LHCN-M2 (cell line): ENCODE measurements at places on chromosomes 2 and 18.

DNA sequence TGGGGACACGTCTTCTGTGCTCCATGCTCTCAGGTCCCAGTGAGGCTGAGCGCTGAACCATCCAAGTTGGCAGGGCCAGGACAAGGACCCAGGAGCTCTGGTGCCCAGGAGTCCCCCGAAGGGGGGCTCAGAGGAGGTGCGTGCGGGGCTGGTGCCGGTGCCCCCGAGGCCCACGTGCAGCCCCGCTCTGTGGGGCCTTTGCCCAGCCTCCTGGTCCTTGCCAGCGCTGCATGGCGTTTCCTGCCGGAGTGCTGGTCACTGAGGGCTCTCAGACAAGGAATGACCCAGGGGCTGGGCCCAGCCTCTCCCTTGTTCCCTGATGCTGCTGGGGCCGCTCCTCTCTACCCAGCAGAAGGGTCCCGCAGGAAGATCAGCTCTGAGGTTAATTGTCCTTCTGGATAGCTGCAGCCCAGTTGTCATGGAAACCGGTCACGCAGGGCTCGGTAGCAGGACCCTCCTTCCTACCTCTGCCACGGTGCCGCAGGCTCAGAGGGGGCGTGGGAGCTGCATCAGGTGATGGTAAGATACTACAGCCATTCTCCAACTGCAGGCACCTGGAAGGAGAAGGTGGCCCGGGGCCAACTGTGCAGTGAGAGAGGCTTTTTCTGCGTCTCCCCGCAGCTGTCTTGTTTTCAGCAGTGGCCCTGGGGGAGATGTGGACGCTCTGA lies 64.5 kb downstream of the RRM2 start:
- DNase-seq = no peak

DNA sequence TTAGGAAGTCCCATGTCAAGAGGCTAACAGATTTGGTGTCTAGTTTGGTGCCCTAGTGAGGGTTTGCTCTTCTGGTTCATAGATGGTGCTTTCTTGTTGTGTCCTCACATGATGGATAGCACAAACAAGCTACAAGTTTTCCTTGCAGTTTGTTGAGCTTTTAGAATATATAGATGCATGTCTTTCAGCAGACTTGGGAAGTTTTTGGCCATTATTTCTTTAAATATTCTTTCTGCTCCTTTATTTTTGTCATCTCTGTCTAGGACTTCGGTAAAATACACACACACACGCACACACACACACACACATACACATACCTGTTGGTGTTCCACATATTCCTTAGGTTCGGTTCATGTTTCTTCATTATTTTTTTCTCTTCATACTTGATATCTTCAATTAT lies 81.5 kb upstream of the TEX51 start:
- no peak for DNase-seq

DNA sequence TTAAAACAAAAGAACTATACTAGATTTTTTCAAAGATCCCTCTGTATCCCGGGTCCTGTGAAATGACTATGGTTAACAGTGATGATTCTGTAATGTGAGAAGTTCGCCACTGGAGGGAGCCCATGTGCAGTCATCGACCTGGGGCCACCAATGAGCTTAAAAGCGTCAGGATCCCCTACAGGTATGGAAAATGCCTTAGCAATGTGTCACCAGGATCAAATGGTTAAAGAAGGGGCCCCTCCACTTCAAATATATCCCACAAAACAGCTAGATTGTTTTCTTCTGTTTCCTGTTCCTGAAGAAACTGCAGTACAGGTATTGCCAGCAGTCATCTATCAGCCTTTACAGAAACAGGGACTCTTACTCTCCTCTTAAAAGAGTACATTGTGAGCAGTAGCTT lies 15.3 kb downstream of the CHRNA1 start:
- DNase-seq = peak; percentile 57

DNA sequence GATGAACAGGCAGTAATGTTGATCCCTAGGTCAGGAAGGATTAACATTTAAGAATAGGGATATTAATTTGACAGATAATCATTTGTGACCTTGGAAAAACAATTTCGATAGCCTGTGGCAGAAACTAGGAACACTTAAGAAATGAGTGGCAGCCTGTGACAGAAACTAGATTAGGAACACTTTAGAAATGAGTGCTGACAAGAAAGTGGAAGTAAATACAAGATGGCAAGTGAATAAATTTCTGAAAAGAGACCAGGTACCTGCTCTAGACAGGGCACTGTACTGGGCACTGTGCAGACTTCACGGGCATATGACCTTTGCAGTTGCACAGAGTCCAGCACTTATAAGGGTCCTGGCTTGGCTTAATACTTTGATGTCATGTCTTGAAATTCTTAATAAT lies 5.5 kb upstream of the HNRNPA3 start:
- no peak for DNase-seq

GRCh38 chr2:95231723-95232122 lies 24.4 kb downstream of the ZNF892 start:
- DNase-seq = peak; percentile 92

- no peak for DNase-seq
These were observed 105.3 kb upstream of the ACVR2A start for GRCh38 chr2:147739508-147739907.

DNA sequence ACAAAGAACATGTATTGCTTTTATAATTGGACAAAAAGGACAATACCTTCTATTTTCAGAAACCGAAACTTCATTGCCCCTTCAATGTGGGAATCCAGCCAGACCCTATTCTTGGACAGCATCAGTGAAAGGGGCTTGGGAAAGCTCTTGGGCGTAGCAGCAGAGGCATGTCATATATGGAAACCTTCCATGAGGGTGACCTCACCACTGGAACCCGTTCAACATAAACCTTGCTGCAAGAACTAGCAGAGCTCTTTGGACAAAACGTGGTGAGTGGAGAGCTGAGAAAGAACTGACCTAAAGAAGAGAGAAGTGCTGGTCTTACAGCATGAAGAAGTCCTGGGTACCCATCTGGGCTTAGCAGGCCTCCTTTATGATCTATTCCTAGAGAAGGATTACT lies 22.7 kb upstream of the ACTG2 start:
- DNase-seq = peak; percentile 69

- DNase-seq = no peak
These were observed 165.1 kb downstream of the RPIA start for GRCh38 chr2:88856409-88857135.

DNA sequence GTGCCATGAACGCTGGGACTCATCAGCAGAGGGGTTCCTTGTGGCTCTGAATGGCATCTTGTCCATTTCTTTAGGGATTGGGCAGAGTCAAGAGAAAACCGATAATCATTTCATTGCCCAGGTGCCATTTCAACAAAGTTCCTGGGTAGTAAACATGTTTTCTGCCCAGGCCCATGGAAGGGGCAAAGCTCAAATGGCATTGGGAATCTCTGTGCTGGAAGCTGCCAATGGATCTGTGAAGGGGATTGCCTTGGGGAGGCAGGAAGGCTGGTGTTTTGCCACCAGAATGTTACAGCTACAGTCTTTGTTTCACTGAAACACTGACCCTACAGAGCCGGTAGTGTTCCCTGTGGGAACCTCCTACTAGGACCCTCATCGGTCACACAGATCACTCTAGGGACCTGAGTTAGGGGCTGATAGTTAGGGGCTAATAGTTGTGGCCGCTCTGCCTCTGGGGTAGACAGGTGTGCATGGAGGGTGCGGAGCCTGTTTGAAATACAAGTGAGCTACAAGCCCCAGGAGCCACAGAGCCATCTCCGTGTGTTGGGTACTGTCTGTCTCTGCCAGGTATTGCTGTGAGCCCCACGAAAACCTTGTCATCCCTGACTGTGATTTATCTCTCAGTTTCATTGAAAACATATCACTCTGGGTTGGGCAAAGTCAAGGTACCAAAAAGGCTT lies 224.4 kb upstream of the COPS8 start:
- no peak for DNase-seq

DNA sequence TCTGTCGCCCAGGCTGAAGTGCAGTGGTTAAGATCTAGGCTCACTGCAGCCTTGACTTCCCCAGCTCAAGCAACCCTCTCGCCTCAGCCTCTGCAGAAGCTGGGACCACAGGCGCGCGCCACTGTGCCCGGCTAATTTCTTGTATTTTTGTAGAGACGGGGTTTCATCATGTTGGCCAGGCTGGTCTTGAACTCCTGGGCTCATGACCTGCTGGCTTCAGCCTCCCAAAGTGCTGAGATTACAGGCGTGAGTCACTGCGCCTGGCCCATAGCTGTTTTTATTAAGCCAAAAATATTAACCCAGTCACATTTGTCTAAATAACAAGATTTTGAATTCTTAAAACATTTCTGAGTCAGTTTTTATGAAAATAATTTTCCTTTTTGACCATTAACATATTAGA lies 6.3 kb upstream of the SFT2D3 start:
- DNase-seq = no peak

GRCh38 chr2:204713211-204713610 lies 167.9 kb downstream of the PARD3B start:
- DNase-seq = no peak

DNA sequence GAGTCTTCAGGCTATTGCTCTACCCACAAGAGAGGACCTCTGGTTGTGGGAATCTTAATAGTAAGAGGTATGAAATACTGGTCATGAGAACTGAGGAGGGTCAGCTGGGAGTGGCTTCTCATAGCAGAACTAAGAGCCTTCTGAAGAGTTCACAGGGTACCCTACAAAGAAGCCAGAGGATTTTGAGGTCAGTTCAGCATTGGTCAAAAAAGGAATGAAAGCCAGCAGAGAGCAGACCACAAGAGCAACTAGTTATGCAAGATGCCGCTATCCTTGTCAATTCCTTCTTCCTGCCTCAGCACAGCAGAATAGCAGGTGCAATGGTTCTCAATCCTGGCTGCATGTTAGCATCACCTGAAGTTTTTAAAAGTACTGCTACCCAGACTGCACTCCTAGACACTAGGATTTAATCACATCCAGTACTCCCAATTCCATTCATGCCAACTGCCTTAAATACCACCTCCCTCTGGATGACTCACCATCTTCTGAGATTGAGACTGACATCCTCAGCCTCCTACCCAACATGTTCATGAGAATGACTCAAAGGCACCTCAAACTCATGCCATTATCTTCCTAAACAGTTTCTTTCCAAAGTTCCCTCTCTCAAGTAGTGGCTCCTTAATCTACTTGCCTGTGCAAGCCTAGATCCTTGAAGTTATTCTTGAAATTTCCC lies 81.0 kb upstream of the RBMS1 start:
- DNase-seq = peak; percentile 82

- no peak for DNase-seq
These were observed 75.7 kb downstream of the MBOAT2 start for GRCh38 chr2:8927510-8928455.

DNA sequence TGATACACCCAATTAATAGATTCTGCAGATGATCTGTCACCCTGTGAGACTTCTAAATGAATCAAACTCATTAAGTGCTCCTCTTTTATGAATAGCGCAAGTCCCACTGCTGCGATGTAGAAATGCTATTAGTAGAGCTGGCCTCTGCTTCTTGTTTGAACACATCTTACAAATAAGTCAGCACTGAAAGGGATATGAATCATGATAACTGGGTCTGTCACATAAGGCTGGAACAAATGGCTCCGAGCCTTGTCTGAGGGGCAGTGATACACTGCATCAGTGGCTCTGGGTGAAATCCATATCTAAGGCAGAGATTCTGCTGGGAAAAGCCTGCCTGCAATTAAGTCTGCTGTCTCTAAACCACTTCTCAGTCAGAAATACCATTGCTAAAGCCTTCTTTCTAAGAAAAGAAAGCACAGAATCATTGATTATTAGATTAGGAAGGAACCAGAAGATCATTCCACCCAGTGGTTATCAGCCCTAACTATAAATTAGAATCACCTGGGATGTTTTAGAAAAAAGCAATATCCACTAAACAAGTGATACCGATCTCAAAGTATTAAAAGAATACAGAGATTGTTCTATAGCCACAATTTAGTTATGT lies 75.2 kb downstream of the SLC5A7 start:
- DNase-seq = no peak

DNA sequence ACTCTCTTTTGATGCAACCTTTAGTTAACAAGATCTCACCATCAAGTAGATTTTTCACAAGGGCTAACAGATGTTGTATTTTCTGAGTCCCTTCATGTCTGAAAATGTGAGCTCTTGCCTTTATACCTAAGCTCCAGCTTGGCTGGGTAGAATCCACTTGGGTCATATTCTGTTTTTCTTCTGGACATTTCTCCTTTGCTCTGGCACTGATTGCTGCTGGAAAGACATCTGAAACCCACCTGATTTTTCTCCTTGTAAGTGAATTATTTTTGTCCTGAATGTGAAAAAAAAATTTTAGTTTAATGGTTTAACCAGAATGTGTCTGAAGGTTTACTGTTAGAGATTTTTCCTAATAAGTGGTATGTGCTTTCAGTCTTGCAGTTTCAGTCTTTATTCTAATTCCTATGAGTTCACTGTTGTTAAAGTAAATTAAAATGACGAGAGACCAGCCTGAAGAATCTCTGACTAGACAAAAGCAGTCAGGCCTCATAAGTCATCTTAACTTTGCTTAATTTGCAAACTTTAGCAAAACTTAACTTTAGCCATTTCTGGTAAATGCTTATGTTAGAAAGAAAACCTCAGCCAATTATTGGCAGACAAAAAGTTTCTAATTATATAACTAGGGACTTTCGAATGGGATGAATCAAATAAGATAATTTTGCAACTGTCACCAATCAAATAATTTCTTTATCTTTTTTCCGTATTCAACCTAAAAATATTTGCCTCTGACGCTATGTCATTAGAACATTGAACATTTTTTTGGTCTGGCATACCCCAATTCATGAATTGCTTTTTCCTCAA lies 70.8 kb downstream of the ACAA2 start:
- DNase-seq = no peak

DNA sequence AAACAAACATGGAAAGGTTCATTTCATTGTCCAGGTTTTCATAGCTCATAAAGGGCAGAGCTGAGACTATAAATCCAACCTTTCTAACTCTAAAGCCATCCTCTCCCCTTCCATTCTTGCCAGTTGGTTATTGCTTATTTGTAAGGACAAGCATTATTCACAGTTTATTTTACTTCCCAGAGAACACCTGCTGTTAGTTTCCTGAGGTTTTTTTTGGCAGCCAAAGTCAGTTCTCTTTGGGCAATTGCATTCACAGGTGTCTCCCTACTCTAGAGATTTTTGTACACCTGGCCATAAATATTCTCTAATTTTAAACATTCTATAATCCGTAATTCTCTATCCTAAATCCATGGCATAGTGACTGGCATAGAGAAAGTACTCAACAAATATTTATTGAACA lies 87.3 kb upstream of the SPHKAP start:
- no peak for DNase-seq

- peak; percentile 28 for DNase-seq
These were observed 145.8 kb downstream of the BABAM2 start for GRCh38 chr2:28036307-28036706.

- peak; percentile 24 for DNase-seq
These were observed 134.7 kb downstream of the TPGS2 start for GRCh38 chr18:36693931-36694620.

DNA sequence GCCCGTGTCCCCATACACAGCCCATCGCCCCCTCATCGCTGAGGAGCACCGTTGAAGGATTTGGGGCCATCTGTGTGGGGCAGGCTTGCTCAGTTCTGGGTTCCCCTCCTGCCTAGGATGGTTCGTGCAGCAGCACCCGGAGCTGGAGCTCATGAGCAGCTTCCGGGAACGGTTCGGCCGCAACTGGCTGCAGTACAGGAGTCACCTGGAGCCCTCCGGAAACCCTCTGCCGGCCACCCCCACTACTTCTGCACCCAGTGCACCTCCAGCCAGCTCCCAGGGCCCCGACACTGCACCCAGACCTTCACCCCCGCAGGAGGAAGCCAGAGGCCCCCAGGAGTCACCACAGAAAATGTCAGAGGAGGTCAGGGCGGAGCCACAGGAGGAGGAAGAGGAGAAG lies 10.3 kb downstream of the STK11IP start:
- no peak for DNase-seq

GRCh38 chr2:240620149-240620731 lies 5.0 kb upstream of the GPR35 start:
- no peak for DNase-seq
